ENCODE measurements at places on chromosomes 3 and 15.

- DNase-seq = no peak
Measured at GRCh38 chr3:174442302-174442682, 416.8 kb upstream of the NAALADL2 start.

- DNase-seq = no peak
Measured at GRCh38 chr3:143720381-143720780, 127.9 kb downstream of the SLC9A9 start.

GRCh38 chr3:120649830-120650233, 32.2 kb downstream of the HGD start:
- no peak for DNase-seq

DNA sequence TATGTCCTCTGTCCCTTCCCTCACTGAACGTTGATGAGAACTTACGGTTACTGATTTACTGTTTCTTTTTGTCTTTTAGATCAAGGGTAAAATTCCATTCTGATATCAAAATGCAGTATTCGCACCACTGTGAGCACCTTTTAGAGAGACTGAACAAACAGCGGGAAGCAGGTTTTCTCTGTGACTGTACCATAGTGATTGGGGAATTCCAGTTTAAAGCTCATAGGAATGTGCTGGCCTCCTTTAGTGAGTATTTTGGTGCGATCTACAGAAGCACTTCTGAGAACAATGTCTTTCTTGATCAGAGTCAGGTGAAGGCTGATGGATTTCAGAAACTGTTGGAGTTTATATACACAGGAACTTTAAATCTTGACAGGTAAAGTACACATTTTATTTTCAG, 990 bp downstream of the MYNN start:
- no peak for DNase-seq

DNA sequence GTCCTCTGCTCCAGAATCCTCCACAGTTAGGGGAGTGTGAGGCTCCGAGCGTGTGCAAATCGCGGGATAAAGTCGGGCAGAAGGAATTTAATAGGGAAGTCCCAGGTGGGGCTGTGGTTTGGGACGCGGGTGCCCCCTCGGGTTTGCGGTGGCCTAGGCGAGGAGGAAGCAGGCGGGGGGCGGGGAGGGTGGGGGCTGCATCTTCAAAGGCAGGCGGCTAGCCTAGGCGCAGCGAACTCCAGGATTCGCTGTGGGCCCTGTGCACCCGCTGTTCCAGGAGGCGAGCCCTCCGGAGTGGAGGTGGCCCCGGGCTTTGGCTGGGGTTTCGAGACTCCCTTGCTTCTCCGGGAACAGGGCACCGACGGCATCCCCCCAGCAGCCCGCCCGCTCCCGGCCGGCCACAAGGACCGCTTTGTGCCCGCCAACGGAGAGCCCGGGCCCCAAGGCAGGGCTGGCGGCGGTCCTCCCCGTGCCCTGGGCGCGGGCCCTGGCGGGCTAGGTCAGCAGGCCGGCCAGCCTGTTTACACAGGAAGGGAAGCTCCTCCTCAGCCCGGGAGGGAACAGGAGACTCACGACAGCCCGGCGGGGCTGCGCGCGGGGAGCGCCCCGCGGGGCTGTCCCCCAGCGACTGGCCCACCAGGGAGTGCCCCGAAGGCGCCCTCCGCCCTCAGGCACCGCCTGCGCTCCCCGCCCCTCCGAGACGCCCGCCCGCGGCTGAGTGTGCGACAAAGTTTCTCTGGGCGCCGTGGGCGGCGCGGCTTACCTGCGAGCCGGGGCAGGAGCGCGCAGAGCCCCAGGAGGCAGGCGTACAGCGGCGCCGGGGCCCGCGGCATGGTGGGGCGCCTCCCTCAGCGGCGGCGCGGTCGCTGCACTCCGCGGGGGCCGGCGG, 753 bp downstream of the ITGB5 start:
- peak; percentile 70 for DNase-seq

DNA sequence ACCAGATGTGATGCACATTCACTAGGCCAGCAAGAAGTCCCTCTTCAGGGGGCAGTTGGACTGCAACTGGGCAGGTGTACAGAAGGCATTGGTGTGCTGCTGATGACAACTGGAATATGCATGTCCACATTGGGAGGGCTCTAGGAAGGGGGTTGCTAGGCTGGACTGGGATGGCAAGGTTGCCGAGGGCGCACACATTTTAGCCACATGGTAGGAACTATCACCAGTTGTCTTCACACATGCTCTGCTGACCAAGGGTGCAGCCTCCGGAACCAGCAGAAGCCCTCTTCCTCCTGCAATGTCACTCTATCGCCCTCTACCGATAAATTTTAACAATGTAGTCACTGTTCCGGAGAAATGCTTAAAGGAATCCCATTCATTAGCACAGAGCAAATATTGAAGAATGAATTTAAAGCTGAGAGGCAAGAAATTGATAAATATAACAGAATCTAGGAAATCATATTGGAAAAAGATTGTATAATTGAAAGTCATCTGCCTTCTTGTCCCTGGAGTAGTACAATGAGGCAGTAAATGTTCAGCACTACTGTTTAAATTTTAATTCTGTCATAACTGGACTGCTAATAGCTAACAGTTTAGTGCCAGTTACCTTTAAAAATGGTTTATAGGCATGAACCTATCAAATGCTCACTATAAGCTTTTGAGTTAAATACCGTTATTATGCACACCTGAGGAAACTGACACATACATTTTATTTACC, 22.6 kb upstream of the LYSMD4 start:
- DNase-seq = peak; percentile 69

DNA sequence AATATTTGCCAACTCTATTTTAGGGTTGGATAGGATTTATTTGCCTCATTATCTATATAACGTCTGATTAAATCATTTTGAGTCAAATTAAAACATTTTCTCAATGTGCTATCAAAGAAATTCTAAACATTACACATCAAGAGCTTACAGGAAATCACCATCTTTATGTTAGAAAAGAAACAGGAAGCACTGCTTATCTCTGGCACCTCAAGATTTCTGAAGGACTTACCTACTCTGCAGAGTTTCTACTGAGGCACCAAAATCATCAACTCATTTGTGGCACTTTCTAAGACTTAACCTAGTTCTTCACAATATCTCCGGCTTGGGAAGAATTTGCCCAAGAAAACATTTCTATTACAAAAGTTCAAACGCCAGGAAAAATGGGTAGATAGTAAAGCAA, 181.3 kb upstream of the EOMES start:
- DNase-seq = no peak

DNA sequence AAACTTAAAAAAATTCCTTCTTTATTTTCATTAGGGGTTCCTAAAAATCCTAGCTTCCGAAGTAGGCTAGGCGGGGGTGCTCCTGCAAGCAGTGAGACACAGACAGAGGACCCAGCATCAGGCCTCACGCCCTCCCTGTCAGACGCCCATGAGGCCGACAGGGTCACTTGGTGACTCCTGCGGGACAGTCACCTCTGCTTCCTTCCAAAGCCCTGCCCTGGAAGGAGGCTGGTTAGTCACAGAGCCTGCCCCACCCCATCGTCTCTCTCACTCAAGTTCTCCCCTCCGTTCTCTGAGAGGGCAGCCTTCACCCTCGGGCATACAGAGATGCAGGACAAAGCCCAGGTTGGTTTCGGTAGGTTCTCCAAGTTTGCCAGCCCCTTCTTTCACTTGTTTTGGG, 38.6 kb downstream of the EHD4 start:
- DNase-seq = no peak

DNA sequence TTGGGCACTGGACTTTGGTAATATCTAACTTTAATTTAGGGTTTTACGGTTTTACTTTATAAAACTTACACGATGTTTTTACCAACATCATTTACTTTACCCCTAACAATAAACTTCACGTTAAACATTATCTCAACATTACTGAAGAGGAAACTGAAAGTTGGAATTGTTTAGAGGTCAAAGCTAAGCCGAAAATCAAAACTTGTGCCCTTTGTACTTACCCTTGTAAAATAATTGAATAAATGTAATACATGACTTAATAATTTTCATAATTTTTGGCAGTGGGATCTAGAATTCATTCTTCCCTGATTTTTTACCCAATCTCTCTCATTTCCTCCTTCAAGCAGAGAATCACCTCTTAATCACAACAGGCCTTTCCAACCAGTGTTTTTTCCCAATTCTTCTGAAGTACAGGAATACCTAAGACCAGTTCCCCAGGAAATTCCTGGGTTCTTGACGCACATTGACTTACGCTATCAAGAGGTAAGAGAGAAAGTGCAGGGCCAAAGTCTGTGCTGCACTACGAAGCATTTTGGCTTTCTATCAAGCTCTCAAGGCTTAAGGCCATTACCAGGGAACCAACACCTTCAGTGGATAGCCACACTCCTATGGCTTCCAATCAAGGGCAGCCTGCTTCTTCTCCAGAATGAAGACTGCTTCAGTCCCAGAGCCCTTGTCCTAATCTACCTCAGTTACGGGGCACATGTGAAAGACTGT, 11.9 kb upstream of the SEMA6D start:
- DNase-seq = no peak

GRCh38 chr3:64945171-64945729, 257.4 kb upstream of the ADAMTS9 start:
- DNase-seq = no peak

DNA sequence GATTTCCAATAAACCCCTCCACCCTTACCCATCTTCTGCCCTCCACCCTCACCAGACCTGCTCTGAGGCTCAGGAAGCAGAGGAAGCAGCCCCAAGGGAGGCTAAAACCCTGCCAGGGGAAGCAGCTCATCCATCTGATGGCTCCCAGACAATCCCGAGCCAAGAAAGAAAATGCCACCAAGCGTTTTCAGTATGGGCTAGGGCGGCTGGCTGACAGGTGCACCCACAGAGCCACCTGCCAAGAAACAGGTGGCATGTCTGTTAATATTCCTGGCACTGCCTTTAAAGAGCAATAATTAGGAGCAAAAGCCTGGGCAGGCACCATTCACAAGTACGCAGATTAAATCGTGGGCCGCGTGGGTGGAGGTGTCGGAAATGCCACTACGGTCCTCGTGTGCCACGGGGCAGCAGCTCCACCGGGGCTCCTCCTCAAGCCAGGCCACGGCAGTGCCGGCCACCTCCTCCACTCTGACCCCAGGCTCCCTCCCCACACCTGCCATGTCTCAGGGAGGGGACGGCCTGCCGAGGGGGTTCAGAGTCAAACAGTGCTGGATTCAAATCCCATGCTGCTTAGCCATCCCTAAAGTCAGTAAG, 23.9 kb upstream of the GRIP2 start:
- no peak for DNase-seq

GRCh38 chr15:32747921-32748342, 30.1 kb downstream of the GREM1 start:
- DNase-seq = no peak

GRCh38 chr3:136544532-136544931, 207.6 kb downstream of the STAG1 start:
- DNase-seq = no peak

- no peak for DNase-seq
Measured at GRCh38 chr15:29566914-29567313, 255.4 kb downstream of the TJP1 start.

- no peak for DNase-seq
Measured at GRCh38 chr15:96629511-96629910, 299.0 kb downstream of the NR2F2 start.

DNA sequence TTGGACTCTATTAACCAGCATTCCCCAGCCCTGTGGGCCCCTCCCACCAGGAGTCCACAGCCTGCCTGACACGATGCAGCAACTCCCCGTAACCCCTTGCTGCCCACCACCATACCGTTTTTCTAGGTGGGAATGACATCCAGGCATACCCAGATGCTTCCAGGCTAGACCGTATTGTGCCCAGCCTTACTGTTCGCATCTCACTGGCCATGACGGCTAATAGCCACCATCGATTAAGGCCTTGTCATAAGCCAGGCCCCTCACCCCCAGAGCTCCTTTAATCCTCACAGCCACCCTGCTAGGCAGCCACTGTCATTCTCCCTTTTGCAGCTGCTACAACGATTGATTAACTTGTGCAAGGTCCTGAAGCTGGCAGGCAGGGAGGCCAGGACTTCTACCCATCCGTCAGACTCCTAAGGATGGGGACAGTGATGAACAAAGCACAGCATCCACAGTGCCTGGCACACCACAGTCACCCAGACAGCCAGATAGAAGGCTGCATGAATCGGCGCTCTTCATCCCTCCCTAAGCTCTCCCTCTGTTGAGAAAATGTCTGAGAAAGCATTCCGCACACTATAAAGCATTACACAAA, 60.0 kb upstream of the FLNB start:
- DNase-seq = no peak

DNA sequence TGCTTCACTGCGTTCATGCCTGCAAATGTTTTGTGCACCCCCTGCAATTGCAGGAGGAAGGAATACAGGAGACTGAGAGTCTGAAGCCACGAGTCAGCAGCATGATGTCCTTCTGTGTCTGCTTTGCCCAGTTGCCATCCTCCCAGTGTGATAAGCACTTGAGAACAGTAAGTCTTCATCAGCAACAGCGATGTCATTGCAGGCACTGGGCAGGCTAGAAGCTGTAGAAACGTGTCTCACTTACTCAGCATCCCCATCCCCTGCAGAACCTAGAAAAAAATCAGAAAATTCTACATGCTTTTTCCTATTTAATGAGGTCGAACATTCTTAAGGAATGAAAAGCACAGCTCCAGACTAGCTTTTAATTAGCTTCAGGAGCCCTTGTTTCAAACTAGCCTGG, 156.5 kb upstream of the LPP start:
- no peak for DNase-seq

GRCh38 chr3:10444511-10444910, 60.9 kb downstream of the ATP2B2 start:
- DNase-seq = no peak

- DNase-seq = no peak
Measured at GRCh38 chr3:193772422-193772763, 179.4 kb downstream of the OPA1 start.

GRCh38 chr3:44066806-44067205, 174.9 kb upstream of the TOPAZ1 start:
- DNase-seq = peak; percentile 54

DNA sequence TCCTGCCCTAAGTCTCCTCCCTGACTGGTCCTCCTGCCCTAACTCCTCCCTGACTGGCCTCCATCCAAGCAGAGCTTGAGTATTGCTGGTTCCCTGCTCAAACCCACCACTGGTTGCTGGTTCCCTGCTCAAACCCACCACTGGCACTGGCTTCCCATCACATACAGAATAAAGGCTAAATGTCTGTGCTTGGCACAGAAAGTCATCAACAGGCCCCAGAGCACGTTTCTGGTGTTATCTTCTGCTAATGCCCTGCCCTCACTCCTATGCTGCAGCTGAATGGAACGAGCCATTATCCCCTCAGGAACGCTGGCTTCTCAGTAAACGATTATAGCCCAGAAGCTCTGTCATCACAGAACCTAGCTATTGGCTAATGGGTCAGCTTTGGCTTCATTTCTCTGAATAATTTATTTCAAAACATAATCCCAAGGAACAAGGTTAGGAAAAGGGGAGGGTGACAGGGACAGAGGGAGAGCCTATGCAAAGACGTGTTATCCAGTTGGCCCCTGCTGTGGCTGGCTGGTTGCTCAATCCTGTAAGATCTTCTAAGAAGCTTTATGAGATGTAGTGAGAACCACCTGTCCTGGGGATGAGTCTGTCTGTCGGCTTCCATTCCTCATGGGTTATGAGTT, 6.3 kb upstream of the MUC20 start:
- DNase-seq = no peak

GRCh38 chr3:145939431-145939830, 221.6 kb downstream of the PLOD2 start:
- no peak for DNase-seq
